Tibial nerve (tissue), 4 donors: ENCODE measurements at places on chromosomes 2 and 18.

DNA sequence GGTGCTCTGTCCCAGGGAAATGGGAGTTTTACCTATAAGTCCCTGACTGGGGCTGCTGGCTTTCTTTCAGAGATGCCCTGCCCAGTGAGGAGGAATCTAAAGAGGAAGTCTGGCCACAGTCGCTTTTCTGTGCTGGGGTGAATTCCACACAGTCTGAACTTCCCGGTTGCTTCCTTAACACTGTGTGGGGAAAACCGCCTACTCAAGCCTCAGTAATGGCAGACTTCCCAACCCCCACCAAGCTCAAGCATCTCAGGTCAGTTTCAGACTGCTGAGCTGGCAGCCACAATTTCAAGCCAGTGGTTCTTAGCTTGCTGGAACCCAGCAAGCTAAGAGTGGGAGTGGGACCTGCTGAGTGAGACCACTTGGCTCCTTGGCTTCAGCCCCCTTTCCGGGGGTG lies 54.9 kb downstream of the NUP35 start:
- DNase-seq, result no peak

DNA sequence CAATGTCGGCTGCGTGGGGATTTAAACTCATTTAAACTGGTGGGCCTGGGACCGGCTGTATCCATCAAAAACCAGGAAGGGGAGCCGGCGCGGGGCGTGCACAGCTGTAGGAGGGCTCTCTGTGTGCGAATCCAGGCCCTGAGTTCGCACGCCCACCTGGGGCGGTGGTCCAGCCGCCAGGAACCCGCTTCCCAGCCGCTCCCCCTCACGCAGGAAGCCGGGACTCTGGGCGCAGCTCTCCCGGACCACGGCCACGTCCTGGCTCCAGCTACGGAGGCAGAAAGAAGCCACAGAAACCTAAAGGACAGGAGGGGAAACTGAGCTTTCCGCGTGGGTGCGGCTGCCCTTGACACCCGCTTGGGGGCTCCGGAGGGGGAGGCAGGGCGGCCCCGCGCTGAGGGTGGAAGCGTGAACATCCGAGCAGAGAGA lies 80.6 kb downstream of the GFPT1 start:
- DNase-seq, result no peak

- DNase-seq, result no peak
Observed at GRCh38 chr2:39136799-39137198, 15.9 kb upstream of the SOS1 start.

GRCh38 chr2:11807156-11808015 lies 61.0 kb downstream of the LPIN1 start:
- DNase-seq, result no peak

DNA sequence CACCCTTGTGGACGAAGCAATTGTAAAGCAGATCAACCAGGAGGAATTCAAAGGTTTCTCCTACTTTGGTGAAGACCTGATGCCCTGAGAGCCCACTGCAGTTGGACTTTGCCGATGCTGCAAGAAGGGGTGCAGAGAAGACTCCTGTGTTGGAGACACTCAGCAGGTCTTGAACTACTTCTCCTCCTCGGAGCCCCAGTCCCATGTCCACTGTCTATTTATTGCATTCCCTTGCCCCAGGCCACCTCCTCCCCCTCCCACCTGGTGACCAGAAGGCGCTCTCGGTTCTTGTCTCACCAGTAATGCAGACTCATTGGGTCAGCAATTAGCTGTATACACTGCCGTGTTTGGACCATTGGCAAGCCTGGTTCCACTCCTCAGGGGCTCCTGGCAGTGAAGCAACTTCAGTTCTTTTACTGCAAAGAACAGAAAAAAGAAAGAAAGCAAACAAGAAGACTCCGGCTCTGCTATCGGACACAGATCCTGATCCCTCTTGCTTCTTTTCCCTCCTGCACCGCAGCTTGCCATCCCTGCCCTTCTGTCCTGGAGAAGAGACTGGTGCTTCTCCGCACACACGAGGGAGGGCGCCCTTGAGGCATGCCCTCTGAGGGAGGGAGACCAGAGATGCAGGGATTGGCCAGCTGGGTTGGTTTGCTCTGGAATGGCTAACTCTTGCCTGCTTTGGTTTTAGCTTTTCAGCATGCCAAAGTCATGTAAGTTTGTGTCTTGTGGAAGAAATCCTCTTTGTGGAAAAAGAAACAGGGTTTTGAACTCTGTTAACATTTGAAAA lies 112.2 kb upstream of the EPAS1 start:
- DNase-seq, result no peak

DNA sequence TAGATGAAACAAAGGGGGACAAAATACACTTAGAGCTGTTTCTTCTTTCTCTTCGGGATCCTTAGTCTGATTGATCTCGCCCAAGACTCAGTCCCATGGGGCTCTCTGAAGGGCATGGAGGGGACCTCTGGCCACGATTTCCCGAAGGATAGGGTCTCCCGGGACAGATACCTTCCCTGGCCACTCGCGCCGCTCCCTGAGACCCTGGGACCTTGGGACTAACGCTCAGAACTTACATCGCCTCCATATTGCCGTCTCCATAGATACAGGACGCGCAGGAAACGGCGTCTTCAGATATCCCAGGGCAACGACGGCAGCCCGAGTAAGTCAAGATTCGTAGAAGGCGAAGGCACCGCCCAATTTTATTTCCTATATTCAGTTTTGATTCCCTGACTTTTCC lies at the start of gene CFAP65:
Gene CFAP65 (minus strand): TSS at position 265 of the 400 bp plus-strand sequence. CDS start 2,468 bp downstream, outside the sequence.
- DNase-seq, result no peak

- DNase-seq, result peak; percentile 32
Observed at GRCh38 chr2:238290091-238290509, 1.7 kb upstream of the PER2 start.

- no peak for DNase-seq
Observed at GRCh38 chr2:172775319-172775718, 39.7 kb downstream of the RAPGEF4 start.

DNA sequence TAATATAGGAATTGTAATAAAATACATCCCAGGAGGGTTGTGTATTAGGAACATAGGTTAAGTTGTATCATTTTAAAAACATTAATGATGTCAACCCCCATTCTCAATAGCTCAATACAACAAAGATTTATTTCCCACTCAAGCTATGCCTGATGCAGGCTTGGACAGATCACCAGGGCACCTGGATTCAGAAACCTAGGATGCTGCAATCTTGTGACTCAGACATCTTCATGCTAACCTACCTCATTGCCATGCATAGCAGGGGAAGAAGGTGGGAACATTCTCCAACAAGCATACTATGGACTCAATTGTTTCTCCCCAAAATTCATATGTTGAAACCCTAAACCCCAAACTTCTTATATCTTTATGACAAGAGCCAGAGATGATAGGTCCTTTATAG lies 244.2 kb downstream of the CD226 start:
- DNase-seq, result no peak

DNA sequence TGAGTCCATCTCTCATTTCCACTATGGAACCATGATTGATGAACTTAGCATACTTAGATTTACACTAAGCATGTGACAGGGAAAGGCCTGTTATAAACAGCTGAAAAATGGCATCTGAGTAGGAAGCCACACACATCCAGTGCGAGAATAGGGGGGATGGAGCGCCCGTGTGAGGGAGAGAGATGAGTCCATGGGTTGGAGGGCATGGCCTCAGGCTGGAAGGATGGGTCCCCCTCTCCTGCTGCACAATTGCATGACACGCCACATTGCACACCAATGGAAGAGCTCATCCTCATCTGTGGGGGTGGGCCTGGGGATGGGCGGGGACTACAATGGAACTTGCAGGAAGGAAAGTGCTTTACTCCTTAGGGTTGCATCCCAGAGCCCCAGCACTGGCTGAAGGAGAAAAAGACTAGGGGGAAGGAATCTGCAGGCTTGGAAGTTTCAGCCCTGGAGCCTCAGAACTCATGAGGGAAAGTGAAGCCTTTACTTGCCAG lies 46.4 kb upstream of the CXCR4 start:
- no peak for DNase-seq

DNA sequence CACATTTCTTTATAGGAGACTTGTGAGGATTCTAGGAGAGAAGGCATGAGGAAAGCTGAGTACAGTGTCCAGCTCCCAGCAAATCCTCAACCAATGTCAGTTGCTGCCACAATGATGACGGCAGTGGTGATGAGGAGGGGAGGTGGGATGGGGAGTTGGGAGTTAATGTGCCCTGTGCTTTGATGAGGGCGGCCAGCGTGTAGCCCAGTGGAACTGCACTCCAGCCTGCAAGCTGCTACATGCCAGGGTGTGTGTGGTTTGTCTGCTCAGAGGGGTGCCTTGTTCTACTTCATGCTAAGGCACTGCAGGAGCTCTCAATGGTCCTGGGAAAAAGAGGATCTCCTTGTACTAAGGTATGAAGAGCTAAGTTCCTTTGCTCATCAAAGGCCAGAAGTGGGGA lies 96.1 kb downstream of the MSH2 start:
- DNase-seq, result no peak

DNA sequence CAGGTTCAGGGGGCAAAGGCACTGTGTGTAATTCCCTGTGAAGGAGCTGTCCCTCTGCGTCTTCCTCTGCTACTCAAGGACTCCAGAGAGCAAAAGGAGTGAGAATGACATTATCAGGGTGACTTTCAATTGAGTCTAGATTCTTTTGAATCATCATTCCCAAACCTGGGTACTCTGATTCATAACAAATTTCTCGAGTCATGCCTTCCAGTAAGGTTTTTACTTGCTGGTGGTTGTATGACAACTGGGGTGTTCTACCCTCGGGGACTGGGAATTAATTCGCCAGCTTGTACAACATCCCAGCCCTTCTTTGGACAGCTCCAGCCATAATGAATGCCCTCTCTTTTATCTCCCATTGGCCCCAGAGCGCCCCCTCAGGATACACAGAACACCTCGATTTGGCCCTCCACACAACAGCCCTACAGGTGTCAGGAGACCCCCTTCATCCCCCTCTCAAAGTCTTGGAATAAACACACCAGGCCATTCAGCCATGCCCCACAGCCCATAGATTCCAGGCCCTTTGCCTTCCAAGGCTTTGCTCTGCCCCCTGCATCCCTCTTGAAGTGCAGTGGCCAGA lies 254.5 kb downstream of the KLHL29 start:
- no peak for DNase-seq

- DNase-seq, result no peak
Observed at GRCh38 chr2:187577310-187577709, 23.1 kb upstream of the TFPI start.

- no peak for DNase-seq
Observed at GRCh38 chr18:10571537-10571936, 45.7 kb downstream of the NAPG start.

DNA sequence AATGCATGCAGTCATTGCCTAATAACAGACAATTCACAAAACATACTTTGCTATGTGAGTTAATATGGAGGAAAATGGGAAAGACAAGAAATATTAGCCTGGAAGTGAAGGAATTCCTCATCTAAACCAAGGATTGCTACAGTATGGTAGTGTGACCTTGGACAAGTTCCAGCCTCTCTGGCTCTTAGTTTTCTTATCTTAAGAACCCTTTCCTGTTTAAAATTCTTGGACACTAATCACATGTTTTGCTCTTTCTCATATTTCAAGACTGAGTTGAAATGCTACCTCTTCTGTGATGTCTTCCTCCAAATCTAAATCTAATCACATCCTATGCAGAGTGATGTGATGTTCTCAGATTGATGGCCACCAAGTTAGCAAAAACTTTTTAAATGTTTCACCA lies 20.8 kb upstream of the ADAM23 start:
- no peak for DNase-seq

DNA sequence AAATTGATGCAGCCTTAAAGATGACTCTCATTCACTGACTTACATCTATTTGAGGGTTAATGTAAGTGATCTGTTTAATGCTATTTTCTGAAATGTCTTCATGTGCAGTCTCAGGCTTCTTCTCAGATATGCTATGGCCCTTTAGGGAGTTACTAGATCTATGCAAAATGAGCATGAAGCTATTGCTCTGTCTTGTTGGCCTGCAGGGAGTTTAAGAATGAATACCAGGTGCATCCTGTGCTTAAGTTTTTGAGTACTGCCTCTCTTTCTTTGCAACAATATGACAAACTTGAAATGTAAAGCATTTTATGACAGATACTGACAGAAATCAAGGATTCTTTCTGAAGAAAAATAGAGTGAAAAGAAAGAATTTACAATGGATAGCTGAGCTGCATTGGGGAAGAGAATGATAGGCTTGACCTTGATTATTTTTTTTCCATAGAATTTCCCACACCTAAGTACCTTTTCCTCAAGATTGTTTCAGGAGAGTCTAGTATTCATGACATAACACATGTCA lies 1058.3 kb upstream of the TMEFF2 start:
- no peak for DNase-seq

DNA sequence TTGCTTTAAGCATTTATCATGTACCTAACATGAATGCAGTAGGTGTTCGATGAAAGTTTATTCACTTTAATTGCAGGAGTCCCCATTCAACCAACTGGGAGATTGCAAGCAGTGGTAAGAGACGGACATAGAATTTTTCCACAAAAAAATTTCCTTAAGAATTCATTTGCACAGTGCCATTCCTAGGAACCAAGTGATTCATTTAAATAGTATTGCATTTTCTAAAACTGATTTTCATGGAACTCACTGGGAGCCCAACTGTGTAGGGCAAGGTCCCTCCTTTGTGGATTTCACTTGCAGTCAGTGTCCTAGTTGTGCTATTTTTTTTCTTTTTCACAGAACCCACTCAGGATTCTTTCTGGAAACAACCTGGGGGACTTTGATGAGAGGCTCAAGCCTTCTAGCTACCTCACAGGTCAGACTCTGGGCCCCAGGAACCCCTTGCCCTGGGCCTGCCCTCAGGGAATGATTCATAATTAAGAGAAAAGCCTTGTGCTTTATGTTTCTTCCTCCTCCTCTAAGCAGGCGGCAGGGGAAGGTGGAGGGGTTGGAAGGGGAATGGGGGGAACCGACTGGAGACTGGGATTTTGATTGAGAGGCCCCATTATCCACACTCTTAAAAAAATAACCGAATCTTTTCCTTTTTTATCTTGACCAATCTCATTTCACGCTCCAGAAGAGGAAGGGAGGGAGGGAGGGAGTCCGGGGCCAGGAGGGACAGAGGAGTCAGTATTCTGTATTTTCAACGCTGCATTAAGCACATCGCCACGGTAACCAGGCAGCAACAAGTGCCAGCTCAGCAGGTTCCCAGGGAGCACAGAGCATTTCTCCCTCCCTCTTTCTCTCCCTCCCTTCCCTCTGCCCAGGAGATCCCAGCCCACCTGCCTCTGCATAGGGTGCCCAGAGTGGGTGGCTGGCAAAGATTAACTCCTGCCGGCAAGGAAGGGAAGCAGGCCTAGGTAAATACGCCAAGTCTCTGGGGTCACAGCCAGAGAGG lies 51.8 kb downstream of the PSD4 start:
- no peak for DNase-seq

- DNase-seq, result no peak
Observed at GRCh38 chr2:237156857-237157779, 71.4 kb downstream of the COPS8 start.
